Muscle of leg (tissue), 16 donors: ENCODE measurements at places on chromosomes 6 and 20. TPM values are rescaled to one million over a fixed set of nuclear protein-coding genes. Genes with fewer than 3 reads are reported as not detected.

Gene ZBTB46
- total RNA-seq, result 20.7 TPM

Gene NT5E
- 28.8 TPM for total RNA-seq

Gene EPPIN
- total RNA-seq, result not detected

Gene IL22RA2
- total RNA-seq, result not detected

Gene ZNF334
- 8.5 TPM for total RNA-seq

Gene LY6G5C
- 0.80 TPM for total RNA-seq

Gene MAS1L
- not detected for total RNA-seq

Gene COL12A1
- 658 TPM for total RNA-seq

Gene RBPJL
- total RNA-seq, result not detected

Gene GNRH2
- total RNA-seq, result 0.13 TPM

Gene HAO1
- not detected for total RNA-seq

Gene MOCS1
- total RNA-seq, result 5.8 TPM

Gene TAP1
- total RNA-seq, result 8.2 TPM

DNA sequence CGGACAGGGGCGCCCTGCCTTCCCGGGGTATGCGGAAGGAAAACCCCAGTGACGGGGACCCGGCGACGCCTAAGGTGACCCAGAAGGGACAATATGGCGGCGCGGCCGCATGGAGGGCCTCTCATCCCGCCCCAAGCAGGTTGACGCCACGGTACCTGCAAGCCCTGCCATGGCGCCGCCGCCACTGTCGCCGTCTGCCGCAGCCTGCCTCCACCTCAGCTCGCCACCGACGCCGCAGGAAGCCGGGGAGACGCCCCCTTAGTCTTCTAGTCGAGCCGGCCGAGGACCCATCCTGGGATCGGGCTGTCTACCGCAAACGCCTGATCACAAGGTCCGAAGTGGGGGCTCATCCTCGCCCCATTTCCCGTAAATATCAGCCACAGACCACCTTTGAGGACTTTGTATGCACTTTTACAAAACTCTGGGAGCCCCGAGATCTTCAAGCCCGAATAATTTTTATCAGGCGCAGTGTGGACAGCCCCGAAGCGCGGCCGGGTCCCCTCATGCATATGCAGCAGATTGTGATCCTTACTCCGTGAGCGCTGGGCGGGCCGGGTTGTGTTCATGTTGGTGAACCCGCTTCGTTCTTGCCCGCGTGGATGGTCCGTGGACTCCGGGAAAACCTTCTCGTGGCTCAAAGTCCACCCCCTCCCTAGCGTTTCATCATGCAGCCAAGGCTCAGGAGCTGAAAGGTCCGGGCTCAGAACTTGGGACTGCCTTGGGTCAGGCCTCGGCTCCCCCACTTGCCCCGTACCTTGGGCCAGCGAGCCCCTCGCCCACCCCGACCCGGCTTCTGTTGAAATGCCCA, at the start of gene BLCAP:
Gene BLCAP, minus strand, starts transcription at position 239 of the 808 bp plus-strand sequence. CDS start 8,702 bp downstream, outside the sequence.
- peaks cover 33% of the 10 kb centered on the region for H3K4me1 ChIP-seq
- peaks cover 11% of the 10 kb centered on the region for H3K36me3 ChIP-seq
- DNase-seq, result peak; percentile 93

GRCh38 chr6:65170273-65170672, 536.8 kb downstream of the EYS start:
- no peak overlapping the region for H3K27ac ChIP-seq
- DNase-seq, result no peak
- no peaks in the 10 kb centered on the region for H3K27me3 ChIP-seq
- no peak overlapping the region for H3K4me3 ChIP-seq

GRCh38 chr20:4171538-4172116, 156.3 kb upstream of the RNF24 start:
- no peaks in the 10 kb centered on the region for H3K27me3 ChIP-seq
- H3K4me1 ChIP-seq, result peaks cover 43% of the 10 kb centered on the region
- peak overlapping the region; percentile 45 for H3K4me3 ChIP-seq
- peaks cover 9% of the 10 kb centered on the region for H3K36me3 ChIP-seq

- peak overlapping the region; percentile 92 for H3K4me3 ChIP-seq
- no peaks in the 10 kb centered on the region for H3K27me3 ChIP-seq
These were observed 4.1 kb upstream of the ZKSCAN8 start for GRCh38 chr6:28137505-28137981.

DNA sequence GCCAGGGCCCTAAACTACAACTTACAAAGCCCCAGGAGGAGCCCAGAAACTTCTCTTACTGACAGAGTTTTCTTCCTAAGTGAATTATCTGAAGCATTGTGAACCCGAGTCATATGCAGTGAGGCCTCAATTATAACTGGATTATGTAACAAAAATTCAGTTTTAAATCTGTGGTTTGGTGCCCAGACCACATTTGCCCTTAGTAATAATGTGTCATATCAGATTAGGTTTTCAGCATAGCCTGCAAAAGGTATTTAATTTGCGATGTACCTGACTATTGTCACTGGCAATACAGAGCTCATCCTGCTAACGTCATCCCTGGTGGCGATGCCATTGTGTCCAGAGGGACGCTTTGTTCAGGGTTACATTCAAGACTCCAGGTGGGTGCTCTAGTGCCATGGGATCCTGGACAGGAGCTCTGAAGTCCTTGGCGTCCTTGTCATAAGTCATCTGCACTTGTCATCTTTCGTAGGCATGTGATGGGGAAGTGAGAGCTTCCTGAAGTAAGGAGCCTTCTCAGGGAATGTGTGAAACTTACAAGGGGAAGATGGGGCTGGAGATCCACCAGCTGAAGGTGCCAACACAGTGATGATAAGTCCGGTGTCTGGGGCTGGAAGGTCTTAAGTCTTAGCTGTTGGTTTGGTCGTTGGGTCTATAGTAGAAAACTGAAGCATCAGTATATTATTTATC, 65.1 kb downstream of the HIVEP1 start:
- H3K36me3 ChIP-seq, result peaks cover 6% of the 10 kb centered on the region
- H3K4me1 ChIP-seq, result no peaks in the 10 kb centered on the region
- no peaks in the 10 kb centered on the region for H3K27me3 ChIP-seq
- no peak overlapping the region for H3K27ac ChIP-seq
- no peak overlapping the region for H3K4me3 ChIP-seq

DNA sequence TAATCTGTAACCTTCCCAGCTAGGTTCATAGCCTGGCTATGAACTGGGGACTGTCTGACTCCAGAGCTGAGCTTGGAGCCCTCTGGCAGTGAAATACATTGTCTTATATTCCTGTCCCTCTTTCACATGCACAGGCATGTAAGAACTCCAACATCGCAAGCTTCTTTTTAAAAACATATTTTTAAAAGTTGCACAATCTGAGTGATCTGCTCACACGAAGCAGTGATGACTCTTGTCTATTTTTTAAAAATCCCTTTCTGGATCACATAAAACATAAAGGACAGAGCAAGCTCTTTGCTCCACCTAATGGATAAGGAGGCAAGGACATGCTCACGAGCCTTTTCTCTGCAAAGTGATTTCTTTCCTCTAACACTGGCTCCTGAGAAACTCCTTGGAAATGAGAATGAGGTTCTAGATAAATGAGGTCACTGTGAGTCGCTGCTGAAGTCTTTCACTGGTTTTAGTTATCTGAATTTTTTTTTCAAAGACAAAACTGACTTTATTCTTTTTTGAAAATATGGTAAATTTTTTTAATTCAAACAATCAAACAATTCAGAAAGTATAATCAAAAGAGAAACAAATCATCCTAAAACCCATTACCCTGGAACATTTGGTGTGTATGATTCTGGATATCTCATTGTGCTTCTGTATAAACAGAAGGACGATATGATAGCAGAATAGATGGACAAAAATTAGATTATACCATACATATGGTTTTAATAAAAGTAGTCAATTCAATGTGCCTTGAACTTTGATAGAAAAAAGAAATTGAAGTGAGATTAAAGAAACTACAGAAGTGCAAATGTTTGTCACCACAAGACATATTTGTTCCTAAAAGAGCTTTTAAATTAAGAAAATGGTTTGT, 30.8 kb downstream of the IL20RA start:
- peak; percentile 73 for DNase-seq
- no peak overlapping the region for H3K4me3 ChIP-seq
- no peaks in the 10 kb centered on the region for H3K27me3 ChIP-seq
- no peak overlapping the region for H3K27ac ChIP-seq

- H3K4me3 ChIP-seq, result peak overlapping the region; percentile 75
- H3K4me1 ChIP-seq, result peaks cover 38% of the 10 kb centered on the region
- H3K36me3 ChIP-seq, result peaks cover 44% of the 10 kb centered on the region
- H3K27ac ChIP-seq, result peak overlapping the region; percentile 91
- no peak for DNase-seq
- H3K27me3 ChIP-seq, result no peaks in the 10 kb centered on the region
These were observed 592 bp downstream of the CUTA start for GRCh38 chr6:33417128-33417902.

DNA sequence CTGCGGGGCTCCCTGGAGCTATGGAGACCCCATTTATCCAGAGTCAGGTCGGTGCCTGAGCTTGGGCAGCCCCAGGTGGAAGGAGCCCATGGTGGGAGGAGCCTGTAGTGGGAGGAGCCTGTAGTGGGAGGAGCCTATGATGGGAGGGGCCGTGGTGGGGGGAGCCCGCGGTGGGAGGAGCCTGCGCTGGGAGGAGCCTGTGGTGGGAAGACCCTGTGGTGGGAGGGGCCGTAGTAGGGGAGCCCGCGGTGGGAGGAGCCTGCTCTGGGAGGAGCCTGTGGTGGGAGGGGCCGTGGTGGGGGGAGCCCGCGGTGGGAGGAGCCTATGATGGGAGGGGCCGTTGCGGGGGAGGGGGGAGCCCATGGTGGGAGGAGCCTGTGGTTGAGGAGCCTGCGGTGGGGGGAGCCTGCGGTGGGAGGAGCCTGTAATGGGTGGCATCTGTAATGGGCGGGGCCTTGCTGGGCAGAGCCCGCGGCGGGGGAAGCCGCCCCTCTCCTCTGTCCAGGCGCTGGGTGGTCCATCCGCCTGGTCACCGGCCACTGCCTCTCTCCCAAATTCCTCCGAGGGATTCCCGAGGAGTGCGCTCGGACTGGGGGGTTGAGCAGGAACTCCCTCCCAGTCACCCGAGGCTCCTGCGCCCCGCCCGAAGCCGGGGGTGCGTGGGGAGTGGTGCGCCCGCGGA, 567 bp upstream of the FNDC11 start:
- no peak overlapping the region for H3K27ac ChIP-seq
- H3K27me3 ChIP-seq, result peaks cover 47% of the 10 kb centered on the region
- peak overlapping the region; percentile 50 for H3K4me3 ChIP-seq
- H3K36me3 ChIP-seq, result no peaks in the 10 kb centered on the region

GRCh38 chr6:105880030-105880492, 206.1 kb upstream of the PRDM1 start:
- H3K27me3 ChIP-seq, result peaks cover 2% of the 10 kb centered on the region
- peaks cover 4% of the 10 kb centered on the region for H3K4me1 ChIP-seq
- H3K4me3 ChIP-seq, result no peak overlapping the region
- peak; percentile 78 for DNase-seq

- no peaks in the 10 kb centered on the region for H3K27me3 ChIP-seq
- no peak for DNase-seq
- no peak overlapping the region for H3K27ac ChIP-seq
- H3K36me3 ChIP-seq, result no peaks in the 10 kb centered on the region
These were observed 65.9 kb downstream of the KLHL32 start for GRCh38 chr6:96990462-96990861.

DNA sequence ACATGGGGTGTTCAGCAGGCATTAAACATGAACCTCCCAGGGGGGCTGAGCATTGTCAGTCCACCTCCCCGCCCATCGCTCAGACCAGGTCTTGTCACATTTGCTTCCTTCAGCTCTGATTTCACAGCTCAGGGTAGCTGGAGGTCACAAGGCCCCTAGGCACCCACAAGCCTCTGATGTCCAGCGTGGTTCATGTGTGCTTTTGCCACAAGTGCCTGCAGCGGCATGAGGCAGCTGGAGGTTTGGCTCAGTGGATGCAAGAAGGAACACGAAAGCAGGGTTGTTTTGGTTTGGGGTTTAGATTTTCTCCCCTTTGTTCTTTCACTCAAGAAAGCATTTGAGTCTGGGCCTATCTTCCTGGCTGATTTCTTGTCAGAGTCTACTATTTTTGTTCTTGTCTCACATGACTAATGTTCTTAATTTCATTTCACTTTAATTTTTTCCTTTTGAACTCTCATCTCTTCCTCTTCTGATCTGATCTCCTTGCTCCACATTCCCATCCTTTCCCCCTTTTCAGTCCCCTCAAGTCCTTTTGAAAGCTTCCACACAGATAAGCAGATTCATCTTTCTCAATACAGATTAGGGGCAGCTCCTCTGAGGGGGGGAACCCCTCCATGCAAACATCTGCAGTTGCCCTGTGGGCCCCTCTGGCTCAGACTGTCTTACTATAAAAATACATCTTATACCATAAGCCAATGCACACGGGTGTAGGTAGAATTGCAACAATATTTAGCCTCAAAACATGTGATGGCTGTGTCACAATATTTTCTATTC, 68.1 kb upstream of the CEP85L start:
- DNase-seq, result no peak
- H3K36me3 ChIP-seq, result no peaks in the 10 kb centered on the region
- peaks cover 18% of the 10 kb centered on the region for H3K4me1 ChIP-seq
- H3K27me3 ChIP-seq, result no peaks in the 10 kb centered on the region
- H3K4me3 ChIP-seq, result no peak overlapping the region

- H3K27ac ChIP-seq, result no peak overlapping the region
- peaks cover 2% of the 10 kb centered on the region for H3K27me3 ChIP-seq
- H3K4me3 ChIP-seq, result no peak overlapping the region
- peaks cover 7% of the 10 kb centered on the region for H3K4me1 ChIP-seq
- no peaks in the 10 kb centered on the region for H3K36me3 ChIP-seq
- DNase-seq, result no peak
These were observed 4.7 kb upstream of the ZNF341 start for GRCh38 chr20:33727115-33727479.

- no peak overlapping the region for H3K4me3 ChIP-seq
- H3K27ac ChIP-seq, result no peak overlapping the region
- peak; percentile 30 for DNase-seq
- no peaks in the 10 kb centered on the region for H3K36me3 ChIP-seq
These were observed 6.6 kb upstream of the ELOVL2 start for GRCh38 chr6:11050731-11051130.

DNA sequence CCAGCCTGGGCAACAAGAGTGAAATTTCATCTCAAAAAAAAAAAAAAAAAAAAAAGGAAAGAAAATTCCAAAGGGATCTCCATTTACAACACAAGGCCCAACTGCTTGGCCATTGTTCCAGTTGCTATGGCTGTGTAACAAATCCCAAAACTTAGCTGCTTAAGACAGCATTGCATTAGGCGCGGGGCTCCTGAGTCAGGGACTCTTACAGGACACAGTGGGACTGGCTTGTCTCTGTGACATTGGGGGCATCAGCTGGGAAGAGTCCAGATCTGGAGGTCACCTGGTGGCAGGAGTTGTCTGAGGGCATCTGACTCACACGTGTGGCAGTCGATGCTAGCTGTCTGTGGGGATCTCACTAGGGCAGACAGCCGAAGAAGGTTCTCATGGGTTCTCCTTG, 35.6 kb downstream of the TTLL9 start:
- no peaks in the 10 kb centered on the region for H3K27me3 ChIP-seq
- no peak for DNase-seq
- H3K36me3 ChIP-seq, result no peaks in the 10 kb centered on the region
- no peak overlapping the region for H3K4me3 ChIP-seq

GRCh38 chr6:66232890-66233289, 525.9 kb upstream of the EYS start:
- no peaks in the 10 kb centered on the region for H3K4me1 ChIP-seq
- DNase-seq, result no peak
- H3K27ac ChIP-seq, result no peak overlapping the region
- no peak overlapping the region for H3K4me3 ChIP-seq

GRCh38 chr6:113353392-113353791, 503.8 kb upstream of the MARCKS start:
- no peak overlapping the region for H3K4me3 ChIP-seq
- peaks cover 3% of the 10 kb centered on the region for H3K4me1 ChIP-seq
- H3K36me3 ChIP-seq, result no peaks in the 10 kb centered on the region
- H3K27ac ChIP-seq, result no peak overlapping the region
- no peaks in the 10 kb centered on the region for H3K27me3 ChIP-seq
